Left ventricle myocardium inferior (tissue), 1 donor: ENCODE measurements at places on chromosomes 12 and 14. TPM values are rescaled to one million over a fixed set of nuclear protein-coding genes. Genes with fewer than 3 reads are reported as not detected.

NID2 gene
- total RNA-seq: 35.2 TPM

LRRIQ1 gene
- total RNA-seq: 0.22 TPM

KLRC2 gene
- total RNA-seq: not detected

BEGAIN gene
- total RNA-seq: 1.9 TPM

FGF23 gene
- not detected for total RNA-seq

FAM90A1 gene
- 0.30 TPM for total RNA-seq

SMCO2 gene
- total RNA-seq: not detected

CYP46A1 gene
- 4.2 TPM for total RNA-seq

BEST3 gene
- total RNA-seq: 0.80 TPM

RCOR1 gene
- total RNA-seq: 11.0 TPM

HCAR3 gene
- total RNA-seq: not detected

PTPRQ gene
- 0.27 TPM for total RNA-seq

SLCO1B3 gene
- 0.60 TPM for total RNA-seq

KERA gene
- total RNA-seq: not detected

A2ML1 gene
- not detected for total RNA-seq

GSC gene
- total RNA-seq: 0.66 TPM

GRCh38 chr14:87491816-87492215, 501.2 kb downstream of the GALC start:
- H3K36me3 ChIP-seq: no peaks in the 10 kb centered on the region
- no peaks in the 10 kb centered on the region for H3K27me3 ChIP-seq
- H3K4me1 ChIP-seq: no peaks in the 10 kb centered on the region
- no peak overlapping the region for H3K4me3 ChIP-seq

DNA sequence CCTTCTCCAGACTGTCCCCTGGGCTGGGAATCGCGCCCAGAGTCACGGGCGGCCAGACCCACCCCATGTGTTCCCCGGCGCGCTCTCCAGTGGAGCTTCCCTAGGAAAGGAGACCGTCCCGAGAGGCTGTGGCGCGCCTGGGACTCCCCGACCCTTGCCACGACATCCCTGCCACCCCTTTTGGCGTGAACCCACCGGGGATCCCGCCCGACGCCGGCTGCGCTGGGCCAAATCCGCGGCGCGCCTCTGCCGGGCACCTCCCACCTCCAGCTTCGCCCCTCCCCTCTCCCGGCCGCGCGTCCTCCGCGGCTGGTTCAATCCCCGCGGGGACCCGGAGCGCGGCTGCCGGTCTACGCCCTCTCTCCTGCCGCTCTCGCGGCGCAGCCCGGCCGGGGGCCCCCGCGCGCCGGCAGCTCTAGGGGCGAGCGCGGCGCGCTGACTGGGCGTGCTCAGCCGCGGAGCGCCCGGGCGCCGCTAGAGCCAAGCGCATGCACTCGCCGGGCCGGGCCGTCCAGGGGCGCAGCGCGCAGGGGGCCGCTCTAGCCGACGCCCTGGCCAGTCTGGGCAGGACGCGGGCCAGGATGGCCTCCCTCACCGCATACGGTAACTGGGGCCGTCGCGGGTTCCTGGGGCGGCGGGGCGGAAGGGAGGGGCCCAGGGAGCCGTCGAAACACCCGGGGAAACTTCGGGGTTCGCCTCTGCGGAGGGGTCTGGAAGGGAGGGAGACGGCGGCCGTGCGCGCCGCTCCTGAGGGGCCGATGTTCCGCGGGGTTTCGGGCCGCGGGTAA, 77.4 kb upstream of the ANO4 start:
- H3K4me1 ChIP-seq: peaks cover 8% of the 10 kb centered on the region
- H3K27ac ChIP-seq: no peak overlapping the region
- peak overlapping the region; percentile 55 for H3K4me3 ChIP-seq
- DNase-seq: no peak

- H3K27me3 ChIP-seq: peaks cover 12% of the 10 kb centered on the region
- peak; percentile 51 for DNase-seq
- H3K4me3 ChIP-seq: peak within 1 kb of the TSS; percentile 85
These were observed at the start of gene FAR2 for GRCh38 chr12:29148911-29149690. FAR2 (plus strand) TSS chr12:29149278; CDS start chr12:29270450, 121,172 bp downstream.

- no peaks in the 10 kb centered on the region for H3K36me3 ChIP-seq
- no peak for DNase-seq
These were observed 49.6 kb upstream of the RASSF3 start for GRCh38 chr12:64560396-64561301.

DNA sequence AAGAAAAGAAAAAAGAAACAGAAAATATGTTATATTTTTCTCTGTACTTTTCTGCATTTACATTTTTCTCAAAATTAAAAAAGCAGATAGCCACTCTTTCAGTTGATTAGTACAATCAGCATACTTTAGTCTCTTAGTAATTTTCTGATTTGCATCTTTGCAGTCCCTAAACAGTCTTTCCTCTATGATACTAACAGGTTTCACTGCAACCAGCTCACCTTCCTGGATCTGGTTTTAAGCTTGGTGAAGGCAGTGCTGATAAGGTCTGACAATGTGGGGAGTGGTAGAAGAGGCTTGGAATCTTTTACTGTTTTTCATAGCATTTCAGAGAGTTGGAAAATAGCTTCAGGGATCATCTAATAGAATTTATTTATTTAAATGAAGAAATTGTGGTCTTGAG, 457.6 kb downstream of the ZFP36L1 start:
- peaks cover 14% of the 10 kb centered on the region for H3K4me1 ChIP-seq
- H3K27ac ChIP-seq: no peak overlapping the region
- no peak overlapping the region for H3K4me3 ChIP-seq
- DNase-seq: no peak

GRCh38 chr12:43072431-43072830, 479.6 kb downstream of the ADAMTS20 start:
- H3K27ac ChIP-seq: no peak overlapping the region
- H3K27me3 ChIP-seq: no peaks in the 10 kb centered on the region
- H3K4me3 ChIP-seq: no peak overlapping the region
- H3K4me1 ChIP-seq: no peaks in the 10 kb centered on the region
- DNase-seq: no peak

DNA sequence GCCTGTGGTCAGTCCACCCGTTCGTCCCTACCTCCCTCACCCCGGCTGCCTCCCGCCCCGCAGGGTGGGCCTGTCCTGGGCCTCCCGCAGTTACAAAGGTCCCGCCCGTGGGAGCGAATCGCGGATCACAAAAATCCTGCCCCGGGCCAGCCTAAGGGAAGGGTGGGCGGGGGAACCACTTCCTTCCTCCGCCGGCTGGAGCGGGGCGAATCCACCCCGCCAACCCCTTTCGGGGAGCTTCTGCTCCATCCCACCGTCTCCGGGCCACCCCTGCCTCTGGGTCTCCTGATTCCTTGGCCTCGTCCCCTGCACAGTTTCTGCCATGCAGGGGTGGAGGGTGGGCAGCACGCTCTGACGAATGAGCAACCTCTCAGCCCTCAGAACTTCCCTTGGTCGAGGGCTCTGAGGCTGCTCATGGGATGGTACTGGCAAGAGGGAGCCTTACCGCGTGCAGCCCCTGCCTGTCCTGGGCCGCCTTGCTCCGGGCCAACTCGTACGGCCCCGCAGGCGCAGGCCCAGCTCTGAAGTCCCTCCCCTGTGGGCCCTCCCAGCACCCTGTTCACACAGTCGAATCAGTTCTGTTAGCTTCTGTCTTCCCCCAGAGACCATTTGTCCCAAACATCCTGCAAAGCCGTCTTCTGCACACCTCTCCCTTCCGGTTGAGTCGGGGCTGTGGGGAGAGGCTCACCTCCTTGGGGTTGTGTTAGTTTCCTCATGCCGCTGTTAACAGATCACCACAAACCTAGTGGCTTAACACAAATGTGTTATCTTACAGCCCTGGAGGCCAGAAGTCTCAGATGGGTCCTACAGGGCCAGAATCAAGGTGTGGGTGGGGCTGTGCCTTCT, 589 bp upstream of the HVCN1 start:
- no peaks in the 10 kb centered on the region for H3K27me3 ChIP-seq
- peak overlapping the region; percentile 91 for H3K4me3 ChIP-seq
- no peaks in the 10 kb centered on the region for H3K36me3 ChIP-seq
- peaks cover 34% of the 10 kb centered on the region for H3K4me1 ChIP-seq
- peak overlapping the region; percentile 86 for H3K27ac ChIP-seq

GRCh38 chr12:4135919-4136605, 137.5 kb upstream of the CCND2 start:
- H3K4me1 ChIP-seq: no peaks in the 10 kb centered on the region
- no peak for DNase-seq
- H3K36me3 ChIP-seq: no peaks in the 10 kb centered on the region
- H3K27ac ChIP-seq: no peak overlapping the region
- no peak overlapping the region for H3K4me3 ChIP-seq

DNA sequence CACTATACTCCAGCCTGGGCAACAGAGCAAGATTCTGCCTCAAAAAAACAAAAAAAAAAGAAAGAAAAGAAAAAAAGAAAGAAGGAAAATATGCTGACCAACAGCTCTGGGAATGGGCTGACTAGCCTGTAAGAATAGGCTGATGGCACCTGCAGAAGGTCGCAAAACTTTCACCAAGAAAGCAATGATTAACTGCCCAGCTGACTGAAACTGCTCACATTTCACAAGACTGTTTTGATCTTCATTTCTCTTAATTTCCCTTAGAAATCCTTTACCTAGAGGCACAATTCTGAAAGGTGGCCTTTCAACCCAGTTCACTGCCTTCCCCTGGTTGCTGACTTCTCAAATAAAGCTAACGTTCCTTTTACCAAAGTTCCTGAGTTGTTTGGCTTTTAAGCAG, 12.4 kb downstream of the BEST3 start:
- no peak overlapping the region for H3K27ac ChIP-seq
- H3K27me3 ChIP-seq: no peaks in the 10 kb centered on the region
- peaks cover 14% of the 10 kb centered on the region for H3K4me1 ChIP-seq
- H3K4me3 ChIP-seq: no peak overlapping the region

DNA sequence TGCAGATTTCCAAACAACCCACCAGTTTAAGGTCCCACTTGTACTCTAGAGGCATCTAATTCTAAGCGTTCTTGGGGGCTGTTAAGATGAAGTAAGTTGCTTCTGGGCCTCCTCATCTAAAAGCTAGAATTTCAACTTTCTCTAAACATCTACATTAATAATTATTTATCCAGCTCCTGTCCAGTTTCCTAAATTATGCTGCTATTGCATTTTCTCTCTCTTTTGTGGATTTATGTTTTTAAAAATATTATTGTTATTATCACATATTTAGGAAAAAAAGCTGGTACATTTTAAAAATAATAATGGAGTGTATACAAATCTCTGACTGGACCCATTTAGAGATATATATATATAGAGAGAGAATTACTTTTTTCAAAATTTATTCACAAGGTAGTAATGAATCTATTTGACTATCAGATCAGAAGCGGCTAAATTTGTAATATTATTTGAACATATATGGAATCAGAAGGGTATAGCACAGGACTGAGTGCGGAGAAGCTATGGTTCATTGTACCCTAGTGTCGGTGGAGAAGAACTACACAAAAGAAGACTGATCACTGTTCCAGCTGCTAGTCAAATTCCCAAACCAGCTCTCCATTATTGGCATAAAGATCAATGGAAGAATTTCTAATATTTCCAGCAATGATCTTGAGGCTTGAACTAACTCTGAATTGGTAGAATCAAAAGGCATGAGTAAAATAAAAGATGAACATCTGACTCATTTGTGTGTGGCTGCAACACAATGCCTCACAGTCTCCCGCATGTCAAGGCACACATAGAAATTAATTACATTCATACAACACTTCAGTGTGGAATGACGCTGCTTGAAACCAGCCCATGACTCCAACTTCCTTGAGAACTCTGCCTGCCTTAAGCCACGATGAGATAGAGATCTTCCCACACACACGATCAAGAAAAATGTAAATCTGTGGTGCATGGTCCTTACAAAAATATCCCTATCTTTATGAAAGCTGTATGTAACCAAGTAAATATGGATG, 433.4 kb upstream of the OR4E1 start:
- no peaks in the 10 kb centered on the region for H3K4me1 ChIP-seq
- no peak for DNase-seq

GRCh38 chr12:77231501-77231918, 166.1 kb upstream of the E2F7 start:
- H3K4me3 ChIP-seq: no peak overlapping the region
- no peaks in the 10 kb centered on the region for H3K36me3 ChIP-seq
- H3K27ac ChIP-seq: peak overlapping the region; percentile 64
- peak; percentile 73 for DNase-seq
- peaks cover 15% of the 10 kb centered on the region for H3K27me3 ChIP-seq

DNA sequence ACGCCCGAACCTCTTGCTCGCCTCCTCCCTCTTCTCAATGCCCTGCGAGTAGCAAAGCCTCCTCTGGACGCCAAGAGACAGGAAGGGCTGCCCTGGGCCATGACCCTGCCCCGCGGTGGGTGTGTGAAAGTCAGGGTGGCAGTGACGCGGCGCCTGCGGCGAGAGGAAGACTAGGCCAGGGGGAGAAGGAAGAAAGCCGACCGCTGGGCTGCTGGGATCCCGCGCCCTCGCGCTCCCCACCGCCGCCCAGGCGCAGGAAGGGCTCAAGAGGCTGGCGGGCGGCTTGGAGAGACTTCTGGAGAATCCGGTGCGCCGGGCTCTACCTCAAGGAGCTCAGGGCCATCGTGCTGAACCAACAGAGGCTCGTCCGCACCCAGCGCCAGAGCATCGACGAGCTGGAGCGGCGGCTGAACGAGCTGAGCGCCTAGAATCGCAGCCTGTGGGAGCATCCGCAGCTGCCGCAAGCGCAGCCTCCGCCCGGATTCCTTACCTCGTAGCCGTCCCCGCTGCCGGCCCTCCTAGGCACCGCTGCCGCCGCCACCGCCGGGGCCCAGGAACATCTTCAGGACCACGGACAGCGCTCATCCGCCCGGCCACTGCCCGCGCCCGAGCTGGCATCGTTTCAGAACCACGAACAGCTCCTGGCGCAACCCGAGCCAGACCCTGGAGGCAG, 105.0 kb upstream of the PRB2 start:
- peaks cover 74% of the 10 kb centered on the region for H3K27me3 ChIP-seq
- H3K4me3 ChIP-seq: no peak overlapping the region

DNA sequence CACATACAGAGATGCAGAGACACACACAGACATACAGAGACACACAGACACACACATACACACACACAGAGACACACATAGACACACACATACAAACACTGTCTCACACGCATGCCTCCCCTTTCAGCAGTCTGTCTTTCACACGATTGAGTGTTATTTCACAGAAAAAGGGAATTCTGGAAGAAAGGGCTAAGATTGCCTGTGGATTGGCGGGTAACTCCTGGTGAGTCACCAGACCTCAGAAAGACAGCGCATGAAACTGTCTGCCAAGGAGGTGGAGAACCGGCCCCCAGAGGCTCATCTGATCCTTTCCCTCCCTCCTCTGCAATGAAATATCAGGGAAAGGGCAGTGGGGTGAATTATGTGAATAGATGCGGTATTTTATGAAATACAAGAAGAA, 127.2 kb upstream of the GSC start:
- H3K27ac ChIP-seq: no peak overlapping the region
- no peak overlapping the region for H3K4me3 ChIP-seq
- no peaks in the 10 kb centered on the region for H3K36me3 ChIP-seq
- H3K27me3 ChIP-seq: peaks cover 88% of the 10 kb centered on the region
- no peak for DNase-seq

DNA sequence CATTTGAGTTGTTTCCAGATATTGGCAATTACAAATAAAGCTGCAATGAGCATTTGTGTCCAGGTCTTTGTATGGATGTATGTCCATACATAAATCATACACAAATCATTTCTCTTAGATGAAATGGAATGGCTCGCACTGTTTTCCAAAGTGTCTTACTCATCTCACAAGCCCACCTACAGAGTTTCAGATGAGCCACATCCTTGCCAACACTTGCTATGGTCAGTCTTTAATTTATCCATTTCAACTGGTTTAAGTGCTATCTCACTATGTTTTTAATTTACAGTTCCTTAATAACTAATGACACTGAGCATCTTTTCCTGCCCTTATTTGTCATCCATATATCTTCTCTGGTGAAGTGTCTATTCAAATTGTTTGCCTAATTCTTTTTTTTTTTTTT, 132.9 kb upstream of the DIO3 start:
- no peaks in the 10 kb centered on the region for H3K36me3 ChIP-seq
- H3K27ac ChIP-seq: no peak overlapping the region
- H3K4me3 ChIP-seq: no peak overlapping the region
- no peak for DNase-seq
- H3K4me1 ChIP-seq: no peaks in the 10 kb centered on the region

- DNase-seq: no peak
- peaks cover 5% of the 10 kb centered on the region for H3K4me1 ChIP-seq
These were observed 117.1 kb upstream of the KRR1 start for GRCh38 chr12:75628511-75628910.
